Brain microvascular endothelial cell (primary cell): ENCODE measurements at places on chromosomes 1 and 21.

DNA sequence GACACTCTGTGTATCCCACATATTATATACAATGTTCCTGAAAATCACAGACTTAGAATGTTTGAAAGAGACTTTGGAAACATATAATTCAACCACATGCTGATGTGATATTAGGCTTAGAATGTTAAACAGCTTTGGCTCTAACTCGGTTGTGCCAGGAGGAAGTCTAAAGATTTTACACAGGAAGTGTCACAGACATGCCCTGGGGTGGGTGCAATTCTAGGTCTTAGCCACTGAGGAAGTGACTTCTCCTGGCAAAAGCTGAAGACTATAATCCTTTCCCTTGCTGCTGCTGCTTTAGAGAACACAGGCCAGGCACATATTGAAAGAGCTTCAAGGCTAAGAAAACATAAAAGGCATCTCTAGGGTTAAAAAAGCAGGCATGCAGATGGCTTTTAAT, 51.0 kb downstream of the RPL5 start:
- DNase-seq = no peak

GRCh38 chr1:17861685-17862084, 106.6 kb downstream of the ACTL8 start:
- DNase-seq = peak; percentile 57

DNA sequence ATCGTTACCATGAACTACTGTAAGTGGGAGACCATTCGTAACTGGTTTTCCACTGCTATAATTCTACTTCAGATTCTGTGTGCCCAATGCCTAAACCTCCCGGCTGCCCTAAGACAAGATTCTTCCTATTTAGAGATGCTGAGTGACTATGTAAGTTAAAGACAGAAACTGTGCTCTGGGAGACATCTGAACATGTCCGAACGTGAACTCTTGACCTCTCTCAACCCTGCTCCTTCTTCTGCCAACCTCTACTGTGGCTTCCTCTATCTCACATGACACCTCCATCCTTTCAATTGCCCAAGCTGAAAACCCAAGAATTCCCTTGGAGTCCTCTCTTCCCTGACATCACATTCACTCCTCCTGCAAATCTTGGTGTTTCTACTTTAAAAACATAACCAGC, 182.9 kb downstream of the AKT3 start:
- DNase-seq = no peak

DNA sequence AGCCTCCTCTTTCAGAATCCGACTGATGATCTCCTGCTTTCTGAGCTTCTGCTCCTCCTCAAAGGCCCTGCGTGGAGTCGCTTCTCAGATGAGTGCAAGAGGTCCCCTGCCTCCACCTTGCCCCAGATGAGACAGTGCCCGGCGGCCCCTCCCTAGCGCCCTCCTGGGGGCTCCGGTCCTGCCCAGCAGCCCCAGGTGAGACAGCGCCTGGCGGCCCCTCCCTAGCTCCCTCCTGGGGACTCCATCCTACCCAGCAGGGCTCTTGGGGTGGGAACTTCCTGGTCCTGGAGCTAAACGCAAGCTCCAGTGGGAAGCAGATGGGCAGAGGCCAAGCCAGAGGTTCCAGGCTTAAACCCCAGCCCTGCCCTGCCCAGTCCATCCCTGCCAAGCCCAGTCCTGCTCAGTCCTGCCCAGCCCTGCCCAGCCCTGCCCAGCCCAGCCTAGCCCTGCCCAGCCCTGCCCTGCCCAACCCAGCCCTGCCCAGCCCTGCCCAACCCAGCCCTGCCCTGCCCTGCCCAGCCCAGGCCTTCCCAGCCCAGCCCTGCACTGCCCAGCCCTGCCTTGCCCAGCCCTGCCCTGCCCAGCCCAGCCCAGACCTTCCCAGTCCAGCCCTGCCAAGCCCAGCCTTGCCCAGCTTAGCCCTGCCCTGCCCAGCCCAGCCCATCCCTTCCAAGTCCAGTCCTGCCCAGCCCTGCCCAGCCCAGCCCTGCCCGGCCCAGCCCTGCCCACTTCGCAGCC, 34.6 kb downstream of the CFAP74 start:
- no peak for DNase-seq
